Stimulated activated CD4-positive, alpha-beta T cell treated with anti-CD3 and anti-CD28 coated beads, Interleukin-1b, Interleukin-23, amount 100 ng/mL, for 48 hours (primary cell): ENCODE measurements at places on chromosomes 3 and 15.

- no peak for DNase-seq
These were observed 524.2 kb downstream of the NAALADL2 start for GRCh38 chr3:175383371-175383770.

DNA sequence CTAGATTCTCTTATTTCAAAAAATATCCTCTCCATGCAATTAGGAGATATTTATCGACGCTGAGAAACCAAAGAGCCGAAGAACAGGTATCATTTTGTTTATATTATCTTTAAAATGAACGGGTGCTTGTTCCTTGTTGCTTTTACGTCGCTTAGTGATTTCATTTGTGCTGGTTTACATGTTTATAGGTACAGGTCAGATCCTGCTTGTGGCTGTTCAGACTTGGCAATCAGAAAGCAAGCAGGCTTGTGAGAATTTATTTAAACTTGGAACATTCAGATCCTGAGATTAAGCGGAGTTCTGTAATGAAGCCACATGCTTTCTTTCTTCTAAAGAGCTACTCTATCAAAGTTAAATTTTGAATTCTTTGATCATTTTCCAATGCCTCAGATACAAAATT, 43.0 kb upstream of the ATP2C1 start:
- no peak for DNase-seq

DNA sequence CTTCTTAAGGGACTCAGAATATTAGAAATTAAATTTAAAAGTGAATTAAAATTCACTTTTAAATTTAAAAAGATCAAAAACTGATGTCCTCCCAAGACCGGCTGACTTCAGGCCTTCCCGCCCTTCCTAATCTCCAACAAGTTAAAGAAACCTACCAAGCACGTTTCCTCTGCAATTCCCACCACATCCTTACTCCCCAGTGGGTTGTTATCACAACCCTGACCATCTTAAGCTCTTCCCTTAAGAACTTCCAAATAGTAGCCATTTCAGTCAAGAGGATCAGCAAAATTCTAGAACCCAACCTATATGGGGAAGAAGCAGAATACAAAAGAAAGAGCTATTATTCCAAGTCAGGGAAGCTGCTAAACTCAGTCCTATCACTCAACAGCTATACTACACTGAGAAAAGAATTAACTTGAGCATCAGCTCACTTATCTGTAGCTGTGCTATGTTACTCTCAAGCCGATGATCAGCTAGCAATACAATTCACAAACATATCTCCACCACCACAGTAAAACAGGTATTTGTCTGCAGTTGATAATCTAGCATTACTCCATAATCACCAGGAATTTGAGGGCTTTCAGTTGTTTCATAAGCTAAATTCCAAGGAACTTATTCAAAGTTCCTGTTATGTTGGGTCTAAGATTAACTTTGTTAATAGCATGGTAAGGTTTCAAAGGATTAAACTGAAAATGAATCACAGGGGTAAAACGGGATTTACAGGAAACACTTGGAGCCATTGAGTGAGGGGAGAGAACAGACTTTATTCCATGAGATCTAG, 14.3 kb downstream of the ABCC5 start:
- no peak for DNase-seq

DNA sequence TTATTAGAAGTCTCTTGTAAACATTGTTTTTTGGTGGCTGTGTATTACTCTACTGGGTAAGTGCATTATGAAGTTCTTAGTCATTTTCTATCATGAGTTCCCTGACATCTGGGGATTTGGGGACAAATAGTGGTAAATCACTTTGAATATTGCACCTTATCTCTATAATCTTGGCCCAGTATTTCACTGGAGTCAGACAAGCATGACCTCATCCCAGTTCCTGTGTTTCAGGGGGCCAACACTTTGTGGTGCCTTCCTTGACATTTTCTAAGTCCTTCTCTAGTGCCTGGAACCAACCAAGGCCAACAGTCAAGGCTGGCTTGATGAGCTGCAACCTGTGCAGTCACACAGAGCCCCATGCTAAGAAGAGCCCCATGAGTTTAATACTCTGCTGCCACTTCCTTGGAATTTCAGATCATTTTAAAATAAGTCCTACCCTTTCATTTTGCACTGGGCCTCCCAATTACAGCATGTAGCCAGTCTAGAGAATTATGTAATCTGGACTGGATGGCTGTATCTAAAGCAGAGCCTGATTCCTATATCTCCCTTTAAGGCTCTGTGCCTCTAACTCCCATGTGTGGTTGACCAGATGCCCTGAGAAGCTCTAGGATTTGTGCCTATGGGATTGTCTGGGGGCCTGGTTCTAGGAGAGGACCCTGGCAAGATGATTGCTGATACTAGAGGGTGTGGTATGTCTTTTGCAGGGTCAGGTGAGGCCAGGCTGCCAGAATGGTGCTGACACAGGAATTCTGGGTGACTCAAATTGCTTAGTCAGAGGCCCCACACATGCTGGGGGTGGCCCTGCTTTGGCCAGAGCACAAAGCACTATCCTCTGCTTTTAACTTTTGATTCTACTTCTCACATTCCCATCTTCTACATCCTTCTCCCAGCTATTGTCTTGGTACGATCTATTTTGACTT, 319.6 kb upstream of the TBC1D5 start:
- no peak for DNase-seq

DNA sequence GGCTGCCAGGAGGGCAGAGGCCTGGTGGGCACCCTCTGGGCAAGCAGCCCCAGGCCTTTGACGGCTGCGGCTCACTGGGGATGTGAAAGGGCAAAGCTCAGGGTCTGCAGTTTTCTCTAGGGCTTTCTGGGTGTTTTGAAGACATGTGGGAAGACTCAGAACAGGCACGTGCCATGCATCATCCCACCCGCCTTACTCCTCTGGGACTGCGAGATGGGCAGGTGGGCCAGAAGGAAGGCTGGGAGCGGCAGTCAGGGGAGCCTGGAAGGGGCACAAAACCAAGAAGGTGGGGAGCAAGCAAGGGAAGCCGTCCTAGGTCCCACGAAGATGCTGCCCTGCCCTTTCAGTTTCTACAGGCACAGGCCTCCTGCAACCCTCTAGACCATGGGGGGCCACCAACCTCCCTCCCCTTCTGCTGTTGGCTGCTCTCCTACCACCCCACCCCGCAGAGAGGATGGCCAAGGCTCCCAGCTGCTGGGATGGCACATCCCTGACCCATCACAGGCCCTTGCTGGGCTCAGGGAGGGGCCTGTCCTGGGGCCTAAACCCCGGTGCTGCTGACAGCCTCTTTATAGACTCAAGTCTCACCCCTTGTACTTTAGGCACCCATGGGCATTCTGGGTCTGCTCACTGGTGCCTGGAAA, 71.8 kb upstream of the CTSH start:
- DNase-seq, result no peak

DNA sequence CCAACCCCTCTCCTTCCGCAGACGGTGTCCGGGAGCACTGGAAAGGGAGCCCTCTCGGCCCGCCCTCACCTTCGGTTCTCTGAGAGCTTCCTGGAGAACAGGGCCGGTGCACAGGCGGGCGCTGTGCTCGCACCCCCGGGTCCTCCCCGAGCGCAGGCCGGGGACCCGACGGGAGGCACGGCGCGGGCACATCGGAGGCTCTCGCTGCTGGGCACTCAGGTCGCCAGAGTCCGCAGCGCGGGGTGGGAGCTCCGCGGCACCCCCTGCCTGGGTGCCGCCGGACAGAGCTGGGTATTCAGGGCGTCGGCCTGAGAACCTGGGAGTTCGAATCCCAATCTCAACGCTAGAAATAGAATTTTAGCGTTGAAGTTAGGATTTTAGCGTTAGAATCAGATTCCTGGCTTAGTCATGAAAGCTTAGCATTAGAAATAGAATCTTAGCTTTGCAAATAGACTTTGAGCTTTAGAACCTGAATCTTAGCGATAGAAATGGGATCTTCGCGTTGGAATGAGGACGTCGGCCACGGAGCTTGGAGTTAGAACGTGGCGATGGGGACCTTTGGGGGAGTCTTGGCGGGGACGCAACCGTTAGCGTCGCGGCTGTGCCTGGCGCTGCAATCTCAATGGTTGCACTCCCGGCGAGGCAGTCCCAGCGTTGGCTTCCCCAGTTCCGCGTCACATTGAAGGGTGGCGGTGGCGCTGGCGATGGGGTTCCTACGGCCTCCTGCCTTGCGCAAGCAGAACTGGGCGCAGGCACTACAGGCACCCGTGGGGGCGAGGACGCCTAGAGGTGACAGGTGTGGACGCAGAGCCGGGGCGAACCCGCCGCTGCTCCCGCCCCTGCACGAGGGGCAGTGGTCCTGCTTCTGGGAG, 549 bp downstream of the TRH start:
- no peak for DNase-seq

- DNase-seq, result no peak
These were observed 225.3 kb upstream of the EPHA3 start for GRCh38 chr3:88882121-88882520.

DNA sequence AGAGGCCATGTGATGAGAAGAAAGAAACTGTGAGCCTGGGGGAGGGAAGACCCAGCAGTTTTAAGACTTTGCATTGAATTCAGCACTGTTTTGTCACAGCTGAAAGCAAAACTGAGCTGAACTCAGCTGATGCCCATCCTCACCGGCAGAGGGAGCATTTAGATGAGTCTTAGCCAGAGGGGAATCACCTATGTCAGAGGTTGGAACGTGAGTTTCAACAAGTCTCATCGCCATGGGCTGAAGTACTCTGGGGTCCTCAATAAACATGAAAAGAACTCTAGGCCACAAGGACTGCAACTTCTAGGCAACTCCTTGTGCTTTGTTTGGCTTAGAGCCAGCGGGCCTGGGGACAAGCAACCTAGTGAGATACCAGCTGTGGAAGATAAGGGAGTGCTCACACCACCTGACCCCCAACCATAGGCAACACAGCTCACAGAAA, 324.5 kb downstream of the TBL1XR1 start:
- peak; percentile 59 for DNase-seq

GRCh38 chr15:60370105-60370868, 27.5 kb downstream of the ANXA2 start:
- no peak for DNase-seq

DNA sequence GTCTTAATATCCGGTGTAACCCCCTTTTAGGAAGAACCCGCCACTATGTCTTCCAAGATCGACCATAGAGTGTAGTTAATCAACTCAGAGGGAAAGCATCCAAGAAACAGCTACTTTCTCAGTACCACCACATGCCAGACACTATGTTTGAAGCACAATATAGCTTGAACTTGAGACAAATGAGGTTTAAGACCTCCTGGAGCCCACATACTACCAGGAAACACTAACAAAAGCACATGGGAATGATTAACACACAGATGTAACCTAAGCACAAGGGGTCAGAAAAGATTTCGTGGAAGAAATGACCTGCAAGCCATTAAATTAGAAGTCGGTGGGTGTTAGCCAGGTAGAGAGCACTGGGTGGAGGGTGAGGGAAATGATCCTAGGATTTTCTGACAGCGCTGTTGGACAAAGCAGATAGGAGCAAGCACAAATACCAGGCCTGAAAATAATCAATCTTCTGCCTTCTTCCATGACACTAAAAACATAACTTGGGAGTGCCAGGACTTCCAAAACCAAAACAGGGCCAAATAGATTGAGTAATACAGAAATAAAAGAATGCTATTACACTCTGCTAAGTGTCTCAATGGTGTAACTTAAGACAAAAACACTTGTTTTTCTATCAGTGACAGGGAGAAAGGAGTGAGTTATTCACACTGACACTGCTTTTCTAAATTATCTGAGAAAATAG, 213.7 kb downstream of the FOXP1 start:
- DNase-seq, result no peak

DNA sequence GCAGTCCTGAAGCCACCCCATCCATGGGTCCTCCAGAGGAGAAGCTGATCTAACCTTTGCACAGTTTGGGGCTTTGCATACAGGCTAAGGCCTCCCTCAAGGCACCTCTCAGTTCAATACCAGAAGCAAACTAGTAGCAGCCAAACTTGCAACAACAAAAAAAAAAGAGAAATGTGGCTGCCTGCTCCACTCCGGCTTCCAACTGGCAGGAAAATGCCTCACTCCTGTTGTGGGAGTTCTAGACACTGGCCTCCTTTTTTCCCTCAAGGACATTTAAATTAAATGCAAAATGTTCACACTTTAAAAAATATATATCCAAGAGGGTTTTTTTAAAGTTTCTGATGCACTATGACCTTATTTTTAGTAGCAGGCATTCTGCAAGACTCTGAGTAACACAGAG, 216.0 kb upstream of the TPM1 start:
- DNase-seq, result no peak

DNA sequence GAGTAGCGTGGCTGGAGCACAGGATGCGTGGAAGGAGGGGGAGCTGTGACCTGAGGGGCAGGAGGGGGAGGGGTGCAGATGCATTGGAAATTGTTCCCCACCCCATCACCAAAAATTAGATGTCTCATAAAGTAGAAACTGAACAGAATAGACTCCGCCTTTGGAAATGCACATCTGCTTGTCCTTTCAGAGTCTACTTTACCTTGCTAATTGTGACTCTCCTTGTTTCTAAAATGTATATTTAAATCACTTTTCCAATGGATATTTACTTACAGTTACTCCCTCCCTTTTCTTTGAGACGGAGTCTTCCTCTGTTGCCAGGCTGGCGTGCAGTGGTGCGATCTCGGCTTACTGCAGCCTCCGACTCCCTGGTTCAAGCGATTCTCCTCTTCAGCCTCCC, 30.6 kb downstream of the SPG21 start:
- no peak for DNase-seq

- no peak for DNase-seq
These were observed 289.5 kb downstream of the NEK10 start for GRCh38 chr3:27079427-27080257.

DNA sequence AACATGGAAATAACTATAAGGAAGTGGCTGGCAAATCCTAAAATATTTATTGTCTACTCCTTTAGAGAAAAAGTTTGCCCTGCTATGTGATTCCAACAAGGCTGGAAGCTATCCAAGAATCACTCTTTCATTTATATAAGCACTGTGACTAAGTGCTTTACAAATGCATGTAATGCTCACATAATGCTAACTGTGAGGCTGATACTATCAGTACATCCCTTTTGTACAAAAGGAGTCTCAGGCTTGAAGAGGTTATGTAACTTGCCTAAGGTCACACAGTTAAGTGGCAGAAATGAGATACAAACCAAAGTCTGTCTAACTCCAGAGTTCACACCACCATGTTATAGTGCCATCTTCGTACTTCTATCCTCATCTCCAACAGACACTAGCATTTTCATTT, 17.0 kb downstream of the TOPBP1 start:
- no peak for DNase-seq

- no peak for DNase-seq
These were observed 15.8 kb upstream of the GRM2 start for GRCh38 chr3:51691021-51691420.

GRCh38 chr3:42180901-42181300, 85.1 kb downstream of the CCK start:
- no peak for DNase-seq

- no peak for DNase-seq
These were observed 6.1 kb downstream of the ZIC1 start for GRCh38 chr3:147415286-147415685.
